Stimulated activated CD4-positive, alpha-beta T cell treated with anti-CD3 and anti-CD28 coated beads, Interleukin-1b, Interleukin-23, amount 100 ng/mL, for 24 hours (primary cell): ENCODE measurements at places on chromosomes 11 and 22.

GRCh38 chr22:48238284-48238915 lies 1476.0 kb downstream of the TBC1D22A start:
- no peak for DNase-seq

DNA sequence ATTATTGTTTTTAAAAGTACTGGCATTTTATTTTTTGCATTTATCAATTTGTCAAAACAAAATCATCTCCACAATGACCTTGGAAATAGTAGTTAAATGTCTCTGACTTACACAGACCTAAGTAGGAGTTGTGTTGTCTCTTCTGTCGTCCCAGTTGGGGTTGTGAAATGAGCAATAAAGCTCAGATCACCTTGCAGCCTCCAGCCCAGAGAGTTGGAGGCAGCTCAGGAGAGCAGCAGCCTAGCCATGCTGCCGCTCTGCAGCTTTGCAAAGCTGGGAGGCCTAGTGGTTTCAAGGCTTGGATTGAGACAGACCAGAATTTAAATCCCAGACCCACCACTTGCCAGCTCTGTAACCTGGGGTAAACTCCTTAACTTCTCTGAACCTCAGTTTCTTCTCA lies 65.2 kb upstream of the CRYBB3 start:
- DNase-seq, result no peak

- no peak for DNase-seq
Measured at GRCh38 chr11:31870609-31871309, 59.6 kb upstream of the PAX6 start.

DNA sequence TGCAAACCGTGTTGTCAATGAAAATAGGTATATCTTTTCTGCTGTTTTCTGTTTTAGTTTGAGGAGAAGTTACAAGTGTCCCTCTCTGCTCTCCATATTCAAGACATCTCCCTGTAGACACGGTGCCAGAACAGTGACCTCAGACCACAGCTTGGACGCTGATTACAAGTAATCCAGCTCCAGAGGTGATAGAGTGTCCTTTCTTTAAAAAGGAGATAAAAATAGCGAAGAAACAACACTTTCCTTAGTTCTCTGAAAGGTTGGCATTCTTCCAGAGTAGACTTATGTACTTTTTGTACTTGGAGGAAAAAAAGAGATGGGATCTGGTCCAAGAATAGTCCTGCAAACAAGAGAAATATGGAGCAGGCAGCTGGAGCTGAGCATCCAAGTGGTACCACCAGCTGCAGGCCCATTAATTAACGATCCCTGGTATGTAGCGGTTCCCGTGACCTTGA lies 43.0 kb upstream of the WT1 start:
- no peak for DNase-seq

DNA sequence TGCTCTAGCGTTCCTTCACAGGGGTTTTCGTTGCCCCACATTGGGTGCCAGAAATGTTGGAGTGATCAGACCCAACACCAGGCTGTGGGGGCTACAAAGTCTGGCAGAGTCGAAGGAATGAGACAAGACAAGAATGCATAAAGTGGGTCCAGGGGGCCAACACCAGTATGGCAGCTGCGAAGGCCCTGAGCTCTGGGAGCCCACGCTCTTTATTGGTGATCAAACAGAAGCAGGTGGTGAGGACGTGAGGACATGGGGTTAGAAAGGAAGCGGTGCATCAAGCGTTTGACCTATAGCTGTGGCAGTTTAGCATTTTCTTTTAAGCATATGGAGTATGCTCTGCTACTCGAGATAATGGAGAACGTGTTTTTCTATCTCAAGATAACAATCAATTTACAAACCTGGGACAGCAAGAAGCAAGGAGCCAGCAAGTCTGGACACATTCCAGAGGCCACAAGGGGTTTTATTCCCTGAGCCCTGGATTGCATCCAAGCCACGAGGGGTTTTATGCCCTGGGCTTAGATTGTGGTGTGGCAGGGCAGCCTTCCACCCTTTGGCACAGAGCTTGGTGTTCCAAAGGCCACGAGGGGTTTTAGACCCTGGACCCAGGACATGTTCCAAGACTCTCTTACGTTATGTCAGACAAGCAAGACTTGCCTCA lies 3.9 kb upstream of the DNAJB13 start:
- DNase-seq, result no peak

DNA sequence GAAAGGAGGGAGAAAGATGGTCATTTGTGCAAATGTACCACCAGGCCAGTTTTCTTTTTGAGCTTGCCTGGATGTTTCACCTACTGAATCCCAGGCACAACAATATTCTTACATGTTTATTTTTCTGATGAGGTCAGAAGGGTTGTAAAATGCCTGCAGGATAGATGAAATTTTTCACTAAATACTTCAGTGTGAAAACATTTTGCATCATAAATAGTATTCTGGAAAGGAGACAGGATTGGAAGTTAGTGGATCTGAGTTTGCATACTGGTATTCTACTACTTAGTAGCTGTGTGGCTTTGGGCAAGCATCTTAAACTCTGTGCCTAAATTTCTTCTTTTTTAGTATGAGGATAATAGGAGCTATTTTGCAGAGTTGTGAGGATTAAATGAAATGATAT lies 24.8 kb downstream of the RNF169 start:
- no peak for DNase-seq

DNA sequence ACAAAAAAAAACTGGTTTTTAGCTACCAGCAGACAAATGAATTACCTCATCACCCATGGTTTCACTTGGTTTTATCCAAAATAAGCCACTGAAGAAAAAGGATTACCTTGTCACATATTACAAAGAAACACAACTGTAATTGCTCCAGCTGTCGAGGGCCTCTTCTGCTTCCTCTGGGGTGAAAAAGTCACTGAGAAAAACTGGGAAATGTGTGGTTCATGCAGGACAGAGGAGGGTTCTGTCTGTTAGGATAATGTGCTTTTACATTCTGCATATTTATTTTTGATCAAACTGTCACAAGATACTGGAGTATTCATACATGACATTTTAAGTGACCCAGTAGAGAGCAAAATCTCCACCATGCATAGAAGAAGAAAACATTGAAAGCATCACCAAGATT lies 211.7 kb downstream of the NAV2 start:
- DNase-seq, result no peak

DNA sequence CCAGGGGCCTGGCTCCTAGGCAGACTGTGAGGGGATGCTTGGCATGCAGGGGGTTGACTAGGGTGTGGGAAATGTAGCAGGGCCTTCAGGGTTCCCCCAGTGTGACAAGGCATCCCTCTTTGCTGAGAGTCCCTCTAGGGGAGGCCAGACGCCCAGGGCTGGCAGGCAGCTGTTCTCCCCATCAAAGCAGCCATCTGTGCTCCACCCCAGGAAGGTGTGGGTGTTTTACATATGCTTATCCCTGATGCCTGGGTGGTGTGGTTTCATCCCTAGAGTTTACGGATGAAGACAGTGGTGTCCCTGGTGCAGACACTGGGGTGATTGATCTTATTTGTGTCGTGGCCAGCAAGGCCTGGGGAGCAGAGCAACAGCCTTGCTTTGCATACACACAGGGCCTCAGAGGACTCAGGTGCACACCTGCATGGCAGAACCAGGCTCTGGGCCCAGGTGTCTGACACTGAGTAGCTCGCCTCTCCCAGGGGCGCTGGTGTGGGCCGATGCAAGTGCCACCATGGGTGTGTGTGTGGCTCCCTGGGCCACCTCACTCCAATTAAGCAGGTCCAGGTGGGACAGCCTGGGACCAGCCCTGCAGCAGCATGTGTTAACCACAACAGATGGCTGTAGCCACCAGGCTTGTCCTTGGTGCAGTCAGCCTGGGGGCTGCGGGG lies 74.2 kb downstream of the MED15 start:
- DNase-seq, result no peak

- DNase-seq, result no peak
Measured at GRCh38 chr22:41818011-41818410, 14.9 kb upstream of the SREBF2 start.

GRCh38 chr22:28075358-28075981 lies 156.4 kb upstream of the PITPNB start:
- DNase-seq, result no peak

DNA sequence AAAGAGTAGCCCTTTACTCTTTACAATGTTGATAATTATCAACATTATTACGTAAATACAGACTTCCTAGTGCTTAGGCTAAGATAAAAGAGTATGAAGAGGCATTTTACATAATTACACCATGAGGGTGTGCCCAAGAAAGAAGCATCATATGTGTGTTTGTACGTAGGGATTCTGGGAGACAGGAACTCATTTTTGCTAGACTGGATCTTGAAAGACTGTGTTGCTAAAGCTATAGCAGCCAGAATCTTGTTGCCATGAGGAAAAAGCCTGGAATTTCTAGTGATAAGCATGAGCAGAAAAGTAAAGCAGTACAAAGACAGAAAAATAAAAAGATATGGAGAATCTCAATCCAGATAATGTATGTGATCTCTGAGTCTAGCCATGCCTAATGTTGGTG lies 72.1 kb downstream of the JRKL start:
- no peak for DNase-seq

DNA sequence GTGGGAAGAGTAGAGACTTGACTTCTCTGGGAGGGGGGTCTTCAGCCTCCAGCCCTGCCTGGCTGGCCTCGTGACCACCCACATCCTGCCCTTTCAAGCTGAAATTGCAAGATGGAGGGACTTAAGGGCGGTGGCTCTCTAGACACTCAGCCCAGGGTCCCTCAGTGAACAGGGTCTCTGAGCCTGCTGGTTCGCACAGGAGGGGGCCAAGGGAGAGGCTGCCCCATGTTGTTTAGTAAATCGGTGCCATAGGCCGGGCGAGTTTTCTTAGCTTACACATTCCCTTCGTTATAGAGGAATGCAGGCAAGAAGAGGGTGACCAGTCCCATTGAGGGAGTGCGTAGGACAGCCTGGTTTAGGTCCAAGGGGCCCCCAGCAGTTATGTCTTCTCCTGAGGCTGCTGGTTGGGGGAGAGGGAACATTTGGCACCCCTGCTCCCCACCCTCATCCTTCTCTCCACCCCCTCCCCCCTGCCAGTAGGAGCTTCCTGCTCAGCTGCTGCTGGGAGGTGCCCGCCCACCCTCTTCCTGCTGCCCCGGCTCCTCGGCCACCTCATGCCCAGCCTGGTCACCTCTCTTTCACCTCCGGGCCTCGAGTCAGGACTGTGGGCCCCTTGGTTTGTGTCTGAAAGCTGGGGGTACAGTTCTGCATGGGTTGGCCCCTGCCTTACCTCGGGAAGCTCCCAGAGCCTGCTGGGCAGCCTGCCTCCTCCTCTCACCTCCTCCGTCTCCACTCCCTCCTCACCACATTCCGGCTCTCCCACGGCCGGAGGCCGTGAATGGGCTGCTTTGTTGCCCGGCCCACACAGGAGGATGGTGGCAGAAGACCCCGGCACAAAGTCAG lies 3.9 kb downstream of the FRMD8 start:
- DNase-seq, result no peak
